ENCODE measurements at places on chromosomes 7 and 10.

- DNase-seq, result no peak
These were observed 30.4 kb downstream of the AMPH start for GRCh38 chr7:38600741-38601140.

GRCh38 chr7:149625340-149625946 lies 127.8 kb upstream of the ZNF746 start:
- peak; percentile 67 for DNase-seq

GRCh38 chr7:128210590-128211570 lies 30.2 kb upstream of the LEP start:
- DNase-seq, result no peak

DNA sequence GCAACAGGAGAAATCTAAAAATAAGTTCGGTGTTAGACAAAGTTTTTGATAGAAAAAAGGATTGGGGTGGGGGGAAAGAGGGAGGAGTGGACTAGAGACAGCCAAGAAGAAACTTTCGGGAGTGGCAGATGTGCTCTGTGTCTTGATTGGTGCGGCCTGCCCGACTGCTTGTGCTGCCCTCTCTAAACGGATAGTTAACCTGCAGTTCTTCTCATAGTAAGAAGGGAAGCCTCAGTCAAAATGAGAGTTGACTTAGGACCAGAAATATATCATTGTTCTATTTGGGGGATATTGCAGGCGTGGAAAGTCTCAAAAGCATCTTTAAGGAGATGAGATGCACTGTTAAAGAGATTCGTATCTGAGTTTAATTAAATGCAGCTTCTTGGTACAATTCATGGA lies 39.3 kb downstream of the UBE3C start:
- DNase-seq, result no peak

DNA sequence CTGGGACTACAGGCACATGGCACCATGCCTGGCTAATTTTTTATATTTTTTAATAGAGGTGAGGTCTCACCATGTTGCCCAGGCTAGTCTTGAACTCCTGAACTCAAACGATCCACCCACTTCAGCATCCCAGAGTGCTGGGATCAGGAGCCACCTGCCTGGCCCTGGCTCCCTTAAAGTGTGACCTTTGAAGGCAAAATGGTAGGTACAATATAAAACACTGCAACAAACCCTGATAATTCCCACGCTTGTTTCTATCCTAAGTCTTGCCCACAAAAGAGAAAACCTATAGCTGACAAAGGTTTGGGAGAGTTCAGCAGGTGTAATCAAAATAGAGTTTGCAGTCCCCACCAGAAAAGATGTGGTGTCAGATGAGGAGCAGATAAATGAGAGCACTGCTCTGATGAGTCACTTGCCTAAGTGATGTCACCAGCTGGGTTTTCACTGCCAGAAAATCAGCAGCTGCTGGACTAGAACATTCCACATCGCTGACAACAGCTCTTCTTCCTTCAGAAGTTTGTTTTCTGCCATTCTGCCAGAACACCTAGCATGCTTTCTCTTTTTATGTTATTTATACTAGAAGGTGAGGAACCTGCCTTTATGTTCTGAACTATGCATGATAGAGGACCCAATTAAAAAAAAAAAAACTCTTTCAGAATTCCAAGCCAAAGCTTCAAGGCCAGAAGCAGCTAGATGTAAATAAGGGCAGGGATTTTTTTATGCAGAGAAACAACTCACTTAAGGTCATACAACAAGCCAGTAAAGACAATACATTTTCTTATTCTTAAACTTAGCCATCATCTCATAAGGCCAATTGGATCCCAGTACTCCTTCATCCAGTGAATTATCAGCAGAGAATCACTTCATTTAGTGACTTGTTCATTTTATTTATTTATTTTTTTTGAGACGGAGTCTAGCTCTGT lies 18.0 kb downstream of the PURB start:
- DNase-seq, result peak; percentile 88

DNA sequence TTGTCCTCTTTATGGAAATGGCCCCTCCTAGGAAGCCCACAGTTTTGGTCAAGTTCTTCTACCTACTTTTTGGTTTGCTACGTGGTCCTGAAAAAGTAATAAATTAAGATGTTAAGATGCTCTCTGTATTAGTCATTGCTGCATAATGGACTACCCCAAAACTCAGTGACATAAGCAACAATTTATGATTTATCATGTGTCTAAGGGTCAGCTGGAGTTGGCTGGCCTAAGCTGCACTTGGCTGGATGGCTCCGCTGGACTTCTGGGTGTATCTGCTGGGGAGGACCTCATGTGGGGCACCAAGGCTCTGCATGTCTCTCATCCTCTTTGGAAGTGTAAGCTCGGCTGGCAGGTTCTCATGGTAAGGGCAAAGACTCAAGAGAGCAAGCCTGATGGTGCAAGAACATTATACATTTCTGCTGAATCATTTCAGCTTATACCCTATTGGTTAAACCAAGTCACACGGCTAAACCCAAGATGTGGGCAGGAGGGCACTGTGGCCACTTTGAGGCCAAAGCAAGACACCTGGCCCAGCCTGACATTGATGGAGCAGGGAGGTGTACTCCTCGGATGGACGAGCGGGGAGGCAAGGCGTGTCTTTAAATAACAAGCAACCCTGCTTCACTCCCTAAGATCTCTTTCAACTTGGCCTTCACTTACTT lies 47.7 kb downstream of the TBXAS1 start:
- peak; percentile 9 for DNase-seq

DNA sequence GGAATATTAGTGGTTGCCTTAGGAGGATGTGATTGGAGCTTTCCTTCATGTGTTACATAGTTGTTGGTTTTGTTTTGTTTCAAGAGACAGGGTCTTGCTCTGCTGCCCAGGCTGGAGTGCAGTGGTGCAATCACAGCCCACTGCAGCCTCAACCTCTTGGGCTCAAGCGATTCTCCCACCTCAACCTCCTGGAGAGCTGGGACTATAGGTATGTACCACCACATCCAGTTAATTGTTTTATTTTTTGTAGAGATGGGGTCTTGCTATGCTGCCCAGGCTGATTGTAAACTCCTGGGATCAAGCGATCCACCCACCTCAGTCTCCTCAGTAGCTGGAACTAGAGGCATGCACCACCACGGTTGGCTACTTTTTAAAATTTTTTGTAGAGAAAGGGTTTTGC lies 86.1 kb downstream of the RABGEF1 start:
- no peak for DNase-seq

- peak; percentile 49 for DNase-seq
These were observed 81.8 kb downstream of the PTPRZ1 start for GRCh38 chr7:121954803-121955202.

DNA sequence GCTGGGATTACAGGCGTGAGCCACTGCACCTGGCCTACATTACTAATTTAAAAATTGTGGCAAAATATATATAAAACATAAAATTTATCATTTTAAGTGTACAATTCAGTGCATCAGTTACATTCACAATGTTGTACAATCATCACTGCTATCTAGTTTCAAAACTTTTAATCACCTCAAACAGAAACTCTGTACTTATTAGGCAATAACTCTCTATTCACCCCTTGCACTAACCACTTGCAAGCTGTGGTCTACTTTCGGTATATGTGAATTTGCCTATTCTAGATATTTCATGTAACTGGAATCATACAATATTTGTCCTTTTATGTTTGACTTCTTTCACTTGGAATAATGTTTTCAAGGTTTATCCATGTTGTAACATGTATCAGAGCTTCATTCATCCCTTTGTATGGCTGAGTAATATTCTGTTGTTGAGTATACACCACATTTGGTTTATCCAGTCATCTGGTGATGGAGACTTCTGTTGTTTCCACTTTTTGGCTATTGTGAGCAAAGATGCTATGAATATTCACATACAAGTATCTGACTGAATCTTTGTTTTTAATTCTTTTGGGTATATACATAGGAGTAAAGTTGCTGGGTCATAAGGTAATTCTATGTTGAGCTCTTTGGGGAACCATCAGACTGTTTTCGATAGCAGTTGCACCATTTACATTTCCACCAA lies 14.3 kb upstream of the ELOVL3 start:
- no peak for DNase-seq
